Glutamatergic neuron (in vitro differentiated cells): ENCODE measurements at places on chromosomes 3 and 15. TPM values are rescaled to one million over a fixed set of nuclear protein-coding genes. Genes with fewer than 3 reads are reported as not detected.
A peak's percentile ranks its signal among the peaks of the same experiment; 100 is the strongest.

DNA sequence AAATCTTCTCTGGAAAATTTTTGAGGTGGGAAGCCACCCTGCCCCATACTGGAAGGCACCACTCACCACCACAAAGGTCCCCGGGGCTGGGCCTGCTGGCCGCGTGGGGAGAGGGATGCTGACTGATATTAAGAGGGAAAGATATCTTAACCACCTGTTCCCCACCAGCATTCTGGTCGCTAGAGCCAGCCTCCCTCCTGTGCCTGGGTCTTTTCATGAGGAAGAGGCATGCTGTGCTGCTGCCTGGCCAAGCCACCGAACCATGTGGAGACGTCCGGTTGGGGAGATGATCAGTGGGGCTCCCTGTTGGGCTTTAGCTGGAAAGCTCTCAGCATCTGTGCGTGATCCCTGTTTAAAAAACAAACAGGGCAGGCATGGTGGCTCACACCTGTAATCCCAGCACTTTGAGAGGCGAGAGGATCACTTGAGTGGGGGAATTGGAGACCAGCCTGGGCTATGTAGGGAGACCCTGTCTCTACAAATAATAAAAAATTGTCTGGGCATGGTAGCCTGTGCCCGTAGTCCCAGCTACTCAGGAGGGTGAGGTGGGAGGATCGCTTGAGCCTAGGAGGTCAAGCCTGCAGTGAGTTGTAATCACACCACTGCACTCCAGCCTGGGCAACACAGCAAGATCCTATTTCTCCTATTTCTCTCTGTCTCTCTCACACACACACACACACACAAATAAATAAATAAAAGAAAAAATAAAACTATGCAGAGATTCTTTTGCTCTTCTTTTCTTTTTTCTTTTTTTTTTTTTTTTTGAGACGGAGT is 1.0 kb downstream of the KLHL18 start:
- peak; percentile 29 for DNase-seq

ADPGK gene
- total RNA-seq = 33.5 TPM

- DNase-seq = no peak
Measured at GRCh38 chr3:194584320-194584776, 48.9 kb downstream of the TMEM44 start.

GRCh38 chr3:178916223-178916622 is 155.4 kb downstream of the ZMAT3 start:
- DNase-seq = no peak

DNA sequence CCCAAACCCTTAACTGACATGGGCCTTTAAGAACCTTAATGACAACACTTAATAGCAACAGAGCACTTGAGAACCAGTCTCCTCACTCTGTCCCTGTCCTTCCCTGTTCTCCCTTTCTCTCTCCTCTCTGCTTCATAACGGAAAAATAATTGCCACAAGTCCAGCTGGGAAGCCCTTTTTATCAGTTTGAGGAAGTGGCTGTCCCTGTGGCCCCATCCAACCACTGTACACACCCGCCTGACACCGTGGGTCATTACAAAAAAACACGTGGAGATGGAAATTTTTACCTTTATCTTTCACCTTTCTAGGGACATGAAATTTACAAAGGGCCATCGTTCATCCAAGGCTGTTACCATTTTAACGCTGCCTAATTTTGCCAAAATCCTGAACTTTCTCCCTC is 49.9 kb downstream of the PGPEP1L start:
- no peak for DNase-seq

- no peak for DNase-seq
Measured at GRCh38 chr15:66878761-66879160, 176.7 kb downstream of the SMAD6 start.

DNA sequence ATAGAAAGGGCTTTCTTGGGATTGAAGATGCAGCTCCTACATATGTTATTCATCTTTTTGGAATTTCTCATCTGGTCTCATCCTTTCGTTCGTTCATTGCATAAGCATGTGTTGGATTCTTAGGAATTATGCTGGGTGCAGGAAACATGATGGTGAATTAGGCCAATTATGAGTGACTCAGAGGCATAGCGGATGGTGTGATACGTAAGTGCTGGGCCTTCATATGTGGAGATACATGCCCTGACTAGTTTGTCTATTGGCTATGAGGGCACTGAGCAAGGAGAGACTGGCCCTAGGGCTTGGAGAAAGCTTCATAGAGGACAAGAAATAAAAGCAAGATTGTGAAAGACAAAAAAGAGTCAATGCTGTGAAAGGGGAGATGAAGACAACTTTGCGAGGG is 235.1 kb downstream of the MYRIP start:
- no peak for DNase-seq

DNA sequence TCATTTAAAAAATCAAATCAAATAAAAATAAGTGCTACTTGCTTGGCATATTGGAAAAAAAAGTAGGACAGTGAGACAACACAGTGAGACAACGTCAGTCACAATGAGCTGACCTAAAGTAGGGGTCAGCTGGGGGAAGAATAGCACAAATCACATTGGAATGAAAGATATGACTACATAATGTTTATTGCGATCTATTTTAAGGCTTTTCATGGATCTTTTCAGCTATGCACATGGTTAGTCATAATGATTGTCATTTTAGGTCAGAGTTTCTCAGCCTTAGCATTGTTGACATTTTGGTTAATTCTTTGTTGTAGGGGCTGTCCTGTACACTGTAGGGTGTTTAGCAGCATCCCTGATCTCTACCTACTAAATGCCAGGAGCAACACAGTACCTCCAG is 44.5 kb downstream of the CMSS1 start:
- no peak for DNase-seq

APOD gene
- total RNA-seq = not detected

PRR23A gene
- total RNA-seq = not detected

DNA sequence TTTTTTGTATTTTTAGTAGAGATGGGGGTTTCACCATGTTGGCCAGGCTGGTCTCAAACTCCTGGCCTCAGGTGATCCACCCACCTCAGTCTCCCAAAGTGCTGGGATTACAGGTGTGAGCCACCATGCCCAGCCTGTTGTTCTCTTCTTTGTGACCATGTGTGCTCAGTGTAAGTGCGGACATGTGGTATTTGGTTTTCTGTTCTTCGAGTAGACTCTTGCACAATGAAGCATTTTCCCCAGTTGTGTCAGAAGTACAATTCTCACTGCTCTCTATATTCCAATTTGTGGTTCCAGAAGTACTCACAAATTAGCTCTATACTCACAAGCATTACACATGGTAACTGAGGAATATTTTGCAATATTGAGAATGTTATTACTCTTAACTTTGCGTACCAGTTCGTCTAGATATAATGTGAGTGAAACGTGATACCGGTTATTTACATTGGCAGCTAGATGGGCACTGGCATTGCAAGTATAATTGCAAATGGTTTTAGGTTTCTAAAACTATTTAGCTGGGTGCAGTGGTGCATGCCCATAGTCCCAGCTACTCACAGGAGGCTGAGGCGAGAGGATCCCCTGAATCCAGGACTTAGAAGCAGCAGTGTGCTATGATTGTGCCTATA is 34.2 kb upstream of the MTMR14 start:
- DNase-seq = no peak
